ENCODE measurements at places on chromosomes 16 and 17.

GRCh38 chr16:59707436-59708226, 973.5 kb upstream of the GOT2 start:
- DNase-seq: no peak

- DNase-seq: no peak
Observed at GRCh38 chr17:538181-538973, 176.3 kb downstream of the VPS53 start.

- no peak for DNase-seq
Observed at GRCh38 chr17:74217037-74217730, 3.8 kb downstream of the TTYH2 start.

DNA sequence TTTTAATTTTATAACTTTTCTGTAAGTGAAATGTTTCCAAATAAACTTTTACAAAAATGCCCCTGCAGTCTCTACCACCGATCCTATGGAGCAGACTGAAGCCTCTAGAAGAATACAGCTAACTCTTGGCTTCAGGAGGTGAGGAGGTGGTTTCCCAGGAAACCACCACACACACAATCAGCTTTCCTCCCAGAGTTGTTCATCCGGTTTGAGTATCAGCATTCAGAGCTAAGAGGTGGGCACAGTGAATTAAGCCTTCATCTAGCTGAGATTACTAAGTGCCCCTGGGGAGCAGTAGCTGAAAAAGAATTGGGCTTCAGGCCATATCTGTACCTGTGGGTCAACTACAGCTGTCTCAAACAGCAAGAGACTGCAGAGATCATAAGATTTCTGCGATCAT, 139.7 kb downstream of the AATF start:
- no peak for DNase-seq

DNA sequence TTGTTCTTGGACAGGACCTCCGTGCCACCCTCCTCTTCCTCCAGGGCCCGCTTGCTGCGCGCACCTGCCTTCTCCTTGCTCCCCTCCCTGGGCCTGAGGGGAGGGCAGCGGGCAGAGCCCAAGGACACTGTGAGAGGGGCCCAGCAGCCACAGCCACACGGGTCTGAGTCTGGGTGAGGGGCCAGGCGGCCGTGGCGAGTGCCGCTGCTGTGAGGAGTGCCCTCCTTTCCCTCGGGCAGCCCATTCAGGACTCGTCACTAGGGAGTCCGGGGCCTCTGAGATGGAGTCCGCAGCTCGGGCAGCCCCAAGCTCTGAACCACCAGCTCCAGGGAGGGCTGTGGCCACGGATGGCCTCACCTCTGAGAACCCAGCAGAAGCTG, 5.6 kb downstream of the DUS1L start:
- no peak for DNase-seq

DNA sequence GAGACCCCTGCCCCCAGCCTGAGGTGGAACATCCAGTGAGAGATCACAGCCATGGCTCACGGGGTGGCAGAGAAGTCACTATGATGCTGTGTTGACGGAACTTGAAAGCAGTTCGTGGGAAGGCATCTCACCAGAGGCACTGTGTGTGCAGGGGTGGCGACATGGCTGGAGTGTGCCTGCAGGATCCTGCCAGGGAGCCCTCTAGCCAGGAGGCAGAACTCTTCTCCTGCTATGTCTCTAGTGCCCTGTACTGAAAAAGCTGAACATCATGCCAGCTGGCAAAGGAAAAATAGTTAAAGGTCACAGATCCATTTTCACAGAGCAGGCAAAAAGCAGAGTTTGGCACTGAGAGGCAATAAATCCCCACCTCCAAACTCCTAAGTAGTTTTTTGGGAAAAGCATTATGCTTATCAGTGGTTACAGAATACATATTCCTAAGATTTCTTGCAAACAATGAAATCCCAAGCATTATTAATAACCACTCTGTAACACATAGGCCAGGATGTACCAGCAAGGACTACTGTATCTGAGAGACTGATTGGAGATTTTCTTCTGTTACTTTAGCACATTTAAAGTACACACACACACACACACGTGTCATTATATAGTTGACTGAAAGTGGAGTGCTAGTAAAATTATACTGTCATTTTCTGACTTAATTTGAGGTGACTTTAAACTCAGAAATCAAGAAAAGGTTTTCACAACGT, 36.8 kb downstream of the TNRC6C start:
- DNase-seq: no peak
